Activated CD4-positive, alpha-beta T cell treated with anti-CD3 and anti-CD28 coated beads for 24 hours (primary cell): ENCODE measurements at places on chromosomes 5 and 9.

- no peak for DNase-seq
Measured at GRCh38 chr9:131080589-131080988, 15.7 kb upstream of the AIF1L start.

DNA sequence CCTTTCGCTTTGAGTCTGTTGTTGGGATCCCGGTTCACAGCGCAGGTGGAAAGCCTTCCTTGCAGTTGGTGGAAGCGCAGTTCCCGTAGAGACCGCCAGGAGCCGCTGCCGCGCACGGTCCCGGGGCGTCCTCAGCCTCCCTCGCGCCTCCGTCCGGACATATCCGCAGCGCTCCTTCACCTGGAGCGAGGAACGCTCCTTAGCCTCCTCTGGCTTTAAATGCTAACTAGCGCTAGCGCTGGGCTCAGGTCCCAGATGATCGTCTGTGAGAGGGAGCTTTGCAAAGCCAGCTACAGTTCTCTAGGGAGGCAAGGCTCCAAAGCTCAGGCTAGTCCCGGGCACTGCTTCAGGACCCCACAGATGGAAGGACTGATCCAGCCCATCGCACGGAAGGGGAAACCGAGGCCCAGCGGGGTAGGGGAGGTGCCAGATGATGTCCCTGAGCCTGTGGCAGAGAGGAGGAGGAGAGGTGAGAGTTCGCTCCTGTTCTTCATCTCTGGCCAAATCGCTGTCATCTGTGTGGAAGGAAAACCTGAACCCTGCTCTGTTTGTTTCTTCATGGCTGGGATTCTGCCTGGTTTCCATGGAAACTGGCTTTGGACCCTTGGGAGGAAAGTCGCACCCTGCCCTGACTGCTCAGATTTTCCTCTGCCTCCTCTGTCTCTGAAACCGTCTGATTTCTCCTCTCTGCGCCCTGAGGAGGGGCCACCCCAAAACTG, 31.4 kb downstream of the COL15A1 start:
- peak; percentile 75 for DNase-seq

DNA sequence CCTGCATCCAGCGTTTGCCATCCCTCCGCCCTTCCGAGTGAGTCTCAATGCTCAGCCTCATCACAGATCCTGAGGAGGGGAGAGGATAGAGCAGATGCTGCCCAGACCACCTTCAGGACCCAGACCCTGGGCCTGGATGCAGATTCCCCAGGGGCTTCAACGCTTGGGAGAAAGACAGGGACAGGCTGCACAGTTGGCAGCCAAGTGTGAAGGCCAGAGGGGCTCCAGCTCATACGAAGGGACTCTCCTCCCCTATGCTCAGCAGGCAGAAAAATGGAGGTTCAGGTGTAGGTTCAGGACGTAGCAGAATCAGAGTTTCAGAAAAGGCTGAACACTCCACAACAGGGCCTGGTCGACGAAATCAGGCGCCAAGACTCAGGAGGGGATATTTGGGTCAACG, 378.5 kb upstream of the IRX1 start:
- DNase-seq = no peak

DNA sequence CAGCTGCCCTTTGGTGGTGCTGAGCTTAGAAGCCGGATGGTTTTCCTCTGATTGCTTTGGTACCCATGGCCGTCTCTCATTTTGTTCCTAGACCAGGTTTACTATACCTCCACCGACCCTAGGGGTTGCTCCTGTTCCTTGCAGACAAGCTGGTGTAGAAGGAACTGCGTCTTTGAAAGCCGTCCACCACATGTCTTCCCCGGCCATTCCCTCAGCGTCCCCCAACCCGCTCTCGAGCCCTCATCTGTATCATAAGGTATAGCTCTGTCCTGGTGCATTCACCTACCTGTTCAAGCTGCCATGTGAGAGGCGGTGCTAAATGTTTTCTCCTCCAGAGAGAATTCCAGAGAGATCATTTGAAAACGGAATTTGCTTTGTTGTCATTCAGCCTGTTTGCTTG, 39.5 kb downstream of the TENT4A start:
- no peak for DNase-seq

DNA sequence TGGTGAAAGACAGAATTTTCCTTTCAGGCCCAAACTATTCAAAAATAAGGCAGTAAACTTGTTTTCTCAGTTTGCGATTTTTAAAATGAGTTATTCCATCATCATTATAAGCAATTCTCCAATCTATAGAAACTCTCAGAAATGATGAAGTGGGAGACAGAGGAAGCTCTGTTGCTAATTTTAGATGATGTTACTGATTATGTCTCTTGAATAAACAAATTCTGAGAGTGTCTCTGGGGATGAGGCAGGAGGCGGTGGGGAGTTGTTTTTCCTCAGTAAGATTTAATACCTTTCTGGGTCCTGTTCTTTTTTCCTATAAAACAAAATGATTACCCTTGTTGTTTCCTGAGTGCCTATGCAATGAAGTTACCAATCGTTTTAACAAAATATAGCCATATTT, 43.9 kb upstream of the TEX48 start:
- DNase-seq = no peak

- no peak for DNase-seq
Measured at GRCh38 chr9:122219856-122220672, 8.7 kb downstream of the LHX6 start.
